Ecto neural progenitor cell (in vitro differentiated cells): ENCODE measurements at places on chromosomes 12 and 14.

DNA sequence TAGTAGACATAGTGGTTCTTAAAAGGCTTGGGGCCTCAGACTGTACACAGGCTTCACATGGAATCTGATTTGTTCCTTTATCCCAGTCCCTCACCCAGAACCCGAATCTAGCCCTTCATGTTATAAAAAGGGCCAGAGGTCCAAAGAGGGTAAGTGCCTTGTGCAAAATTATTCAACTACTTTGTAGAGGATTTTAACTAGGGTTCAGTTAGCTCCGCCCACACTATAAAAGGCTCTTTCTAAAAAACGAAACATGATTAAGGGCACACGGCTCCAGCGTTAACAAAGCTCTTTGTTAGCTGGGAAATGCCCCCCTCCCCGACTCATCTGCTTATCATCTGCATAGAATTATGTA is 3.2 kb upstream of the SOCS2 start:
- DNase-seq, result no peak

GRCh38 chr14:53055003-53055402 is 98.1 kb downstream of the DDHD1 start:
- no peak for DNase-seq

DNA sequence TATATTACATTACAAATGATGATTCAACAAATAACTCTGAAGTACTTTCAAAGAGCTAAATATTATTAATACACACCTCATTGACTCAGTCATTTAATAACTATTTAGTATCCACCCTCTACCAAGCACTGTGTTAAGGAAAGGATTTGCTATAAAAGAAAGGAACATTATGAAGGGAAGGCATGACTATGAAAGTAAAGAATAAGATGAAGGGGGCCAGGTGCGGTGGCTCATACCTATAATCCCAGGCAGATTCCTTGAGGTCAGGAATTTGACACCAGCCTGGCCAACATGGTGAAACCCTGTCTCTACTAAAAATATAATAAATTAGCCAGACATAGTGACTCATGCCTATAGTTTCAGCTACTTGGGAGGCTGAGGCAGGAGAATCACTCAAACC is 107.9 kb downstream of the PLCZ1 start:
- DNase-seq, result no peak

DNA sequence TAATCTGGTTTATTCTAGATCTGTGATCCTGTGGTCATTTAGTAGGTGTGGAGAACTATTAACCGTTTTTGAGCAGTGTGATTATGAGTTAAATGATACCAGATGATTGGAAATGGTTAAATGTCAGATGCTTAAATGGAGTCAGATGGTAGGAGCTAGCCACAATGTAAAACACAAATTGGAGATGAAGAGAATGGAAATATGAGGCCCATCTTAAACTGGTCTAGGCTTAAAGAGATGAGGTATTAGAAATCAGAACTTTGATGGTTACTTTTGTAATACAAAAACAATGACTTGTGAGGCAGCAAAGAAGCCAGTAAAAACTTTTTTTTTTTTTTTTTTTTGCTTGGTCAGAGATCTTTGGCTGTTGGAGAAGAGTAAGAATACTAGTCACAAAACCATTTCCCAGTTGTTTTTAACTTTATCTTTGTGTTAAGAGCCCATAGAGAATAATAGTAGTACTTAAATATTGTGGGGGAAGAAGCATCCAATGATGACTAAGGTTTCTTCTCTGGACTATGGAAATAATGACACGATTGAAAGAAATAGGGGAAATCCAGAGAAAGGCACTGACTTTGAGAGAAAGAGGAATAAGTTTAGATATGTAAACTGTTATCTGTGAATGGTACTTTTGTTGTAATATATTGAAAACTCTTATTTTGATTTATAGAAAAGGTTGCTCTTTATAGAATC is 95.9 kb downstream of the WNK1 start:
- DNase-seq, result no peak

DNA sequence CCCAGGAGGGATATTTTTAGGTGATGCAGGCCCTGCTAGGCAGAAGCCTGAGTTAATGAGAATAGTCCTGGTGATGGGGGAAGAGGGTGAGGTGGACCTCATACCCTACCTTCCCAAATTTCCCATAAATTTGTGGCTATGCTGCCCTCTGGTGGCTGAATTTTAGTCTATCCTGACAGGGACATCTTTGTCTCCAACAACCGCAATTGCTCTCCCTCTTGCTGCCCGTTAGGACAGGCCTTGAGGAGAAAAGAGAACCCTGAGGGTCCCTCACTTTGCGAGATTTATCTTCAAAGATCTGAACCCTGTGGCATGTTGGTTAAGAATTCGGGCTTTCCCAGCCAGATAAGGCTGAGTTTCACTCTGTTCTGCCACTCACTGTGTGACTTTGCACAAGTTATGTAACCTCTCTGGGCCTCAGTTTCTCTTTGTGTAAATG is 9.8 kb upstream of the ZNF385A start:
- peak; percentile 76 for DNase-seq

DNA sequence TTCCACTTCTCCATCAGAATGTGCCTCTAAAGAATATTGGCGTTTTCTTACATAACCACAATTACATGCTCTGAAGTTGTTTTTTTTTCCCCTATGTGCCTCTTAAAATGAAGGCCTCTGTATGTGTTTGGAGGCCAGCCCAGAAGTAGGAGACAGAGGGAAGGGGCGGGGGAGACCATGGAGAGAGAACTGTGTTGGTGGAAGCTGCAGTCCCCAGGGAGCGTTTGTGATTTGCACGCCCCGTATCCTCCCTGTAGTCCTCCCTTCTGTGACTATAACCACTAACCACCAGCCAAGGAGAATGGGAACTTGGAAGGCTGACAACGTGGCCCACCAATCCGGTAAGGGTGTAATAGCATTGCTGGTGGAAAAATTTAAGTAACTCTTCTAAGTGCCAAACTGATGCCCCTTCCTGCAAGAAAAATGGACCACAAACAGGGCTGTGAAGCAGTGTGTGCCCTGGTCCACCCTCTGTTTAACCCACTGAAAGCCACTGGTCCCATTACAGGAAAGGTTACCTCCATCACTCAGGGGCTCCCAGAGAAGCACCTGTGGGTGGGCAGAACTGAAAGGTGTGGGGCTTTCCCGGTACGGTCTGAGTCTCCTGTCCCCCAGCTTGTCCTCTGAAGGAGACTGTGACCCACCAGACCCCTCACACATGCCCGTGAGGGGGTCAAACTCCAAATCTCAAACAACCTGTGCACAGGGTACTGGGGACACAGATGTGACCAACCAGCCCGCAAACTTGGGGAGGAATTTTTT is 36.8 kb downstream of the CCDC88C start:
- no peak for DNase-seq

DNA sequence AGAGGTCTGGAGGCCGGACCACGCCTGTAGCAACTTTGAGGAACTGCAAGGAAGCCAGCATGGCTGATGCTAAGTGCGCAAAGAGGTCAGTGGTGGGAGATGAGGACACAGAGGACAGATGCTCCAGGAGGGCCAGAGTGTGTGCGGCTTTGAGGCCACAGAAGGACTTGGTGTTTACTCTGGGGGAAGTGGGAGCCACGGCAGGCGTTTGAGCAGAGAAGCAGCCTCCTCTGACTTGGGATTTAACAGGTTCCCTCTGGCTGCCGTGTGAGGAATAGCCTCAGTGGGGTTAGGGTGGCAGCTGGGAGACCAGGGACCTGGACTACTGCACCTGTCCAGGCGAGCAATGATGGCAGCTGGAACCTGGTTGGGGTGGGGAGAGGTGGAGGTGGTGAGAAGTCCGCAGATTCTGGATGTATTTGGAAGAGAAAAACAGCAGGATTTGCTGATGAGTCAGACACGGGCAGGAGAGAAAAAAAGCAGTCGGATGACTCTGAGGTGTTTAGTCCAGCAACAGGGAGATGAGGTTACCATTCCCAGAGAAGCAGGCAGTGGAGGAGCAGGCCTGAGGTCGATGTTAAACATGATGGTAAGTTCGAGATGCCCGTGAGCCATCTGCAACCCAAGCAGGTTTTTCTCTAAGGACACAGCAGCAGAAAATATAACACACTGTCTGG is 143.5 kb downstream of the SCARB1 start:
- no peak for DNase-seq

DNA sequence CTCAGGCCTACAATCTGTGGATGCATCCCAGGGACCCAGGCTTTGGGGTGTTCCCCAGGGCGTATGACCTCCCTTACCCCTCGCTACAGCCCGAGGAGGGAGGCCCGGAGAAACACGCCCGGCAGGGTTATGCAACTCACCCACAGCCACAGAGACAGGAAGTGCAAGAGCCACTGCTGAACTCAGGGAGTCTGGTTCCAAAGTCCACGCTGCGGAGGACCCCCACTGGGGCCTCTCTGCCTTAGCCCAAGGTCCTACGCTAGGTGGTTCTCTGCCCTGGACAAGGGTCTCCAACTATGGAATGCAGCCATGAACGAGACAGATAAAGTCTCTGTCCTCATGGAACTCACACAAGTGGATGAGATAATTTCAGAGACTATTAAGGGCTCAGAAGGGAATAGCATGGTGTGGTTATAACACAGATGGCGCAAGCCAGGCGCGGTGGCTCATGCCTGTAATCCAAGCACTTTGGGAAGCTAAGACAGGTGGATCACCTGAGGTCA is 11.3 kb downstream of the SCARB1 start:
- DNase-seq, result no peak

GRCh38 chr14:66401449-66402095 is 84.6 kb upstream of the CCDC196 start:
- DNase-seq, result no peak

GRCh38 chr14:34971381-34971780 is 11.4 kb upstream of the SRP54 start:
- DNase-seq, result no peak

DNA sequence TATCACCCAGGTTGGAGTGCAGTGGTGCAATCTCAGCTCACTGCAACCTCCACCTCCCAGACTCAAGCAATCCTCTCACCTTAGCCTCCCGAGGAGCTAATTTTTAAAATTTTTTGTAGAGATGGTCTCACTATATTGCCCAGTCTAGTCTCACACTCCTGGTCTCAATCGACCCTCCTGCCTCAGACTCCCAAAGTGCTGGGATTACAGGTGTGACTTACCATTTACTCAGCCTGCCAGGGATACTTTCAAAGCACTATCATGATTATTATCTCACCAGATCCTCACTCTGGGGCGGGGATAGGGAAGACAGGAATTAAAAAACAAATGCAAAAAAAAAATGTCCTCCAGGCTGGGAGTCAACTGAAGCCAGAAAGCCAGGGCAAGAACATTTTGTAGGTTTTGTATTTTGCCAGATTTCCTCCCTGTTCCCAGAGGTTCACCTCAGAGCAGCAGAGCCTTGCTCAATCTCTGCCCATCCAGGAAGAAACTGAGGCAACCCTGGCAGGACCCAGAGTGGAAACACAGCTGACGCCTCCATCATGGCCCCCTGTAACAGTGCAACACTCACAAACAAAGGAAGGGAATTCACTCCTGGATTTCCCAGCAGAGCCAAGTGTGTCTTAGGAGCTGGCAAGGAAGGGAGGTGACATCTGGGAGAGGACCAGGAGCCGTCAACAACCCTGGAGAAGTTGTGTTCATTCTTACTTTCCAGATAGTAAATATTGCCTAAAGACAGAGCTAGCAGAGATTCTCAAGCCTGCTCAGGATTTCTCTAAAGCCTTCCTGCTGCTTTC is 73.9 kb downstream of the IRF2BPL start:
- no peak for DNase-seq

GRCh38 chr12:76555231-76555767 is 4.3 kb downstream of the OSBPL8 start:
- DNase-seq, result no peak

DNA sequence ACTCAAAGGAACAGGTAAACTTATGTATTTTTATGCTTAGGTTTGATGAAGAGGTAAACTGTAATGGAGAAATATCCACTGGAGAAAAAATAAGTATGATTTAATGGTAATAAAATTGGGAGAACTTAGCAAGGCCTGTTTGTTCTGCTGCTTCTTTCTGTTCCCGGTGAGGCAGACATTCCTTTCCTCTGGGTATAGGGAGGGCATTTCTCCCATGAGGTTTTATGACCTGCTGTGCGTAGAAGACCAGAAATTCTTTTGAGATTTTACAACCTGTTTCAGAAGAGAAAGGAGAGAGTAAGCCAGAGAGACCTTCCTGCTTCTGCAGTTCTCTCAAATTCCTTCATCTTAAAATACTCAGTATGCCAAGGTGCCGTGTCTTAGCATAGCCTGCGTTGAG is 139.4 kb upstream of the RMST start:
- no peak for DNase-seq

DNA sequence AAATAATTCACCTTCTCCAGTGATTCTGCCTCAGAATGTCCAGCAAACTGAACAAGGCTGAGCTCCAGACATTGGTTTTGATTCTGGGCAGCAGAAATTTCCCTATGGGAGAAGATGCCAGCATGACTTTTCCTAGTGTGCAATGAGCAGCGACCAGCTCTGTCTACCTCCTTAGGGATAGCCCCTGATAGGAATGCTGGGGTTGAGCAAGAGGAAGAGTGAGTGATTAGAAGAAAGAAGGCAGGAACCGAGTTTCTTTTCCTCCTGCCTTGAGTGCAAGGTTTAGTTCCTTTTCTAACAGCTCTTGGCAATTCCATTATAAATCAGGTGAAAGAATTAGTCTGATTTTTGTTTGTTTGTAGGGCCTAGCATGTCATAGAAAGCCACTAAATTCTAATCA is 379.0 kb downstream of the DAD1 start:
- DNase-seq, result no peak
